Stimulated activated CD4-positive, alpha-beta T cell treated with anti-CD3 and anti-CD28 coated beads, Interleukin-15, amount 100 ng/mL, for 1 hour (primary cell): ENCODE measurements at places on chromosomes 3 and 15.

- DNase-seq = no peak
These were observed 9.9 kb upstream of the KLHL25 start for GRCh38 chr15:85804481-85805170.

- no peak for DNase-seq
These were observed 62.2 kb downstream of the WDR76 start for GRCh38 chr15:43889042-43889441.

DNA sequence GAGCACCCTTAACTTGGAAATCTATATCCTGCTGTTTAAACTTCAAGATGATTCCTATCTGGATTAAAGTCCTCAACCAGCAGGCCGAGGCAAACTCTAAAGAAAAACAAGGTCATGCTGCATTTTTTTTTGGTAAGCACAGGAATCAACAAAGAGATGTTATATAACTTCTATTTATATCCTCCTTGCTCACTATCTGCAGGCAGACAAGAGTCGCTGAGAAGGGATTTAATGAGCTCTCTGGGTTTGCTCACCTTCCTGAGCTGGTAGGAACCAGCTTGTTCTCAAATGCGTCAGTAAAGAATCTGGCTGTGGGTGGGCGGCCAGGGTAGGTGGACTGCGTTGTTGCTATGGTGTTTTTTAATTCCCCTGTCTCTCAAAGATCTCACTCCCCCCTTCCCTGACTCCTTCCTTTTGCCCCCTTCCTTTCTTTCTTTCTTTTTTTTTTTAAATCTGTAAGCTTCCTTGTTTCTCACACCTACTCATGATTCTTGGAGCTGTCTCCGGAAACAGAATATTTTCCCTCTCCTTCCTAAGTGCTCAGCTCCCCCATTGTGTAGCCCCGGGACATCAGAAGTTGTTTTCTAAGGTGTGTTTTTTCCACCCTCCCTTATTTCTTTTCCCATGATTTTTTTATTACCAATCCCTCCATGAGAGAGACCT lies 228.8 kb upstream of the BHLHE40 start:
- DNase-seq = no peak

- no peak for DNase-seq
These were observed 192.7 kb upstream of the LRIG1 start for GRCh38 chr3:66693461-66694031.

GRCh38 chr3:155485897-155486296 lies 192.4 kb upstream of the STRIT1 start:
- no peak for DNase-seq

DNA sequence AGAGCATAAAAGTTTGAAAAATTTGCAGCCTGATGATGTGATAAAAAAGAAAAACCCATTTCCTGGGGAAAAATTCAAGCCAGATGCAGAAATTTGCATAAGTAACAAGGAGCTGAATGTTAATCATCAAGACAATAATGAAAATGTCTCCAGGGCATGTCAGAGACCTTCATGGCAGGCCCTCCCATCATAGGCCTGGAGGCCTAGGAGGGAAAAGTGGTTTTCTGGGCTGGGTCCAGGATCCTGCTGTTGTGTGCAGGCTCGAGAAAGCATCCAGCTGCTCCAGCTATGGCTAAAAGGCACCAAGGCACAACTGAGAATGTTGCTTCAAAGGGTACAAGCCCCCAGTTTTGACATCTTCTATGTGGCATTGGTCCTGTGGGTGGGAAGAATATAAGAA lies 1014.0 kb downstream of the SI start:
- DNase-seq = no peak

GRCh38 chr3:197289726-197290125 lies 8.7 kb downstream of the DLG1 start:
- DNase-seq = no peak

DNA sequence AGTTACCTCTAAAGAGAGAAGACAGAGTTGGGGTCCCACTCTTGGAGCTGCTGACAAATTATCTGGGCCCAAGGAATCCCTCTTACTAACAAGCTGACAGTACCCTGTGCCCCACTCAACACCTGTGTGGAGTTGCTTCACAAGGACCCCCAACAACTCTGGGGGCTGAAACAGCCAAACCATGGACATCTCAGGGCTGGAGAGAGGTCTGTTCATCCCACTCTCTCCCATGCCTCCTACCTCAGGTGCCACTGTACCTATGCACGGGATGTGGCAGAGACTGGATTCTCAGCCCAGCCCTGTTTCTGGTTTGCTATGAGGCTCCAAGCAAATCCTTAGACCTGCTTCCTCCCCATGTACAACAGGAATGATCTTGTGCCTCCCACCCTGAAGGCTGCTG lies 101.7 kb downstream of the ETFA start:
- no peak for DNase-seq

GRCh38 chr15:88274553-88275460 lies 18.3 kb upstream of the NTRK3 start:
- DNase-seq = no peak

GRCh38 chr15:90306560-90306959 lies 41.1 kb downstream of the NGRN start:
- DNase-seq = peak; percentile 13

GRCh38 chr15:68852461-68852860 lies 31.8 kb upstream of the ANP32A start:
- DNase-seq = no peak

- no peak for DNase-seq
These were observed 81.7 kb downstream of the CEP63 start for GRCh38 chr3:134567605-134568004.

DNA sequence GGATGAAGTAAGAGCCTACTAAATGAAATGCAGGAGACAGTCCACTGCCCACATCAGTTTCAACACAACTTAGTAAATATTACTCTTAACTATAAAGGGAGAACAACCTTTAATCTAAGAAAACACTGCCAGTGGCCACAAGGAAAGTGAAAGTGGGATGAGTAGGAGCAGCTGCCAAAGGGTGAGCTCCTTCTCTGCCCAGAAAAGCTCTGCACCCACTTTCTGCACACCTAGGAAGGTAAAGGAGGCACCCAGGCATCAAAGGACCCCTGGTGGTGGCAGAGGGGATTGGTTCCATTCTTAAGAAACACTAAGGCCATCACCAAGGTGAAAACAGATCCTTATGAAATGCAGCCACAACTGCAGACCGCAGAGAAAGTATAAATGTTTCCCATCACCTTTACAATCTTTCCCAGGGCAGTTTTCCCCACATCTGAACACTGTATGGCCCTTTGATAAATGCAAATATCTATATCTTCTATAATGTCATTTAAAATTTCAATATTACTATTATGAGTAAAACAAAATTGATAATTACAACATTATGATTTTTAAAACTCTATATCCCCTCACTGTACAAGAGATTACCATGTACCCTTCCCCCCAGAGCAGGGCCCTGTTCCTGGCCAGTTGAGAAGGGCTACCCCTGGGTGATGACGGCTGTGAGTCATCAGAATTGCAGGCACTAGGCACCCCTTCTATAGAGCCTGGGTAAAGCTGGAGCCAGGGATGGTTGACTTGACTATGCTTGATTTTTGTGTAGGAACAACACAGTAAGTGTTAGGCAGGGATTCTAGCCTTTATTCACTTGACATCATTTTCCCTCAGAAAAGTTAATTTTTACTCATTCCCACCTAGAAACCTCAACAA lies 92.0 kb downstream of the SNRK start:
- DNase-seq = peak; percentile 34

GRCh38 chr3:38958026-38958720 lies 93.6 kb downstream of the SCN11A start:
- DNase-seq = no peak

DNA sequence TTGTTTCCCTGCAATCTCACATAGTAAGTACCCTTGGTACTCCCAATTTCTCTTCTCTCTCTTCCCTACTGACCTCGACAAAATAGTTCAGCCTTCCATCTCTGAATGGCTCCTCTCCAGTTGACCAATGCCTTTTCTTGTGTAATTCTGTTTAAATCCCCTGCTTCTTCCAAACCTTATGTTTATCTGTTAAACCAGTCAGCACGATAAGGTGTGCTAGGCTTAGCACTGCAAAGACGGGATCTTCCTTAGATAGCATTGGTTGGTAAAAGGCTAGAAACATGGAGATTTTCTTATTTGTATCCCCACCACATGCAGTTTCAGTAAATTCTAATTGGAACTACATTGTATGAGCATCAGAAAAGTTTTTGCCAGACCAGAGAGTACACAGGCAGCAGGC lies 25.8 kb upstream of the KCNMB3 start:
- DNase-seq = no peak
